Activated CD8-positive, alpha-beta memory T cell treated with anti-CD3 and anti-CD28 coated beads, Interleukin-2, amount 50 U/mL, for 4 hours (primary cell): ENCODE measurements at places on chromosomes 6 and 20.

GRCh38 chr6:97460394-97461080 is 177.5 kb upstream of the MMS22L start:
- DNase-seq = no peak

DNA sequence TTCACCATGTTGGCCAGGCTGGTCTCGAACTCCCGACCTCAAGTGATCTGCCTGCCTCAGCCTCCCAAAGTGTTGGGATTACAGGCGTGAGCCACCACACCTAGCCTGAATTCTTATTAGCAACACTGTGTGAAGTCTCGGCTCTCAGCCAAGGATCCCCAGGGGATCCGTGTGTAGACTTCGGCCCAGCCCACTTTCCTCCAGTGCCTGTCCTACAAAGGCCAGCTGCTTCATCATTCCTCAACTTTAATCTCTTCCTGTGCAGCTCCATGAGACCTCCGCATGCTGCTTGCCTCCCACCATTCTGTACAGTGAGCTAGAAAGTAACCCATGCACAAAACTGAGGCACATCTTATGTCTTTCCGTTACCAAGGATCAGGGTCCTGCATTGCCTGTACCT is 71.8 kb downstream of the SAMD3 start:
- DNase-seq = no peak

GRCh38 chr6:105051941-105052471 is 95.1 kb downstream of the LIN28B start:
- no peak for DNase-seq

GRCh38 chr6:144364782-144365181 is 79.6 kb downstream of the UTRN start:
- DNase-seq = no peak

DNA sequence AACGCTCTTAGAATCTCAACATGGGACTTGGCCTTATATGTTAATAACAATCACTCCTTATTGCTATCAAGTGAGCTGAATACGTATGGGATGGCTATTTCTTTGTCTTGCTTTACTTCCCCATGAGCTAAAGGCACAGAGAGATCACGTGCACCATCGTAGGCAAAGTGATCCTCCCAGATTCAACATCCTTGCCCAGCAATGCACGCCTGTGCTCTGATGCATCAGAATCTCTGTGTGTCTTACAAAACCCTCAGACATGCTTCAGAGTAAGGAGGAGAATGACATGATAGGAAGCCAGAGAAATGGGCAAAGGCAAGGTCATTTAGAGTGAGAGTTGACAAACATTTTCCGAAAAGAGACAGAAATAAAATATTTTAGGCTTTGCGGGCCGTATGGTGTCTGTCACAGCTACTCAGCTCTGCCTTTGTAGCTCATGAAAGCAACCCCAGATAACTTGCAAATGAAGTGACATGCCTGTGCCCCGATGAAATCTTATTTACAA is 277.6 kb upstream of the CDH4 start:
- DNase-seq = no peak
